AG08396 (cell line): ENCODE measurements at places on chromosomes 7 and 10.

DNA sequence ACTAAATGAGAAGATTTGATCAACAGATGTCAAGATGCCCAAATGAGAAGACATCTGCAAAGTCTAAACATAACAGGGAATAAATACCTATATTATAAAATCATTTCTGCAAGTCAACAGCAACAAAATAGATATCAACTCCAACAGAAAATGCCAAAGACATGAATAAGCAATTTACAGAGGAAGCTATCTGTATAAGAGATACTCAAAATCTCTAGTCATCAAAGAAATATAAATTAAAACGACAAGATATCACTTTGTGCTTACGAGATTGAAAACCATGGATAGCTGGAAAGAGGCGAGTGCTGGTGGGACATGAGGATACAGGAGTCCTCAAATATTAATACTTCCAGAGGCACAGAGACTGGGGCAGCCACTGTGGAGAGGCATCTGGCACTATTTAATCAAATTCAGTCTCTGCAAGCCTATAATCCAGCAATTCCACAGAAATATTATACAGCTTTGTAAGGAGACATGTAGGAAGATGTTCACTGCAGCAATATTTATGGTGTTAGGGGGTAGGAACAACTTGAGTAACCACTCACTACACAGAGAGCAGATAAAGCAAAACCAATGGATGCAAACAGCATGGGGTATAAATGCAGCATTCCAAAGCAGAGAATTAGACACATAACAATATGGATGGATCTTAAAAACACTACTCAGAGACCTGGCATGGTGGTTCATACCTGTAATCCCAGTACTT, 4.8 kb downstream of the DNMBP start:
- no peak for DNase-seq

GRCh38 chr7:44769776-44770294, 21.2 kb downstream of the ZMIZ2 start:
- DNase-seq, result peak; percentile 68

DNA sequence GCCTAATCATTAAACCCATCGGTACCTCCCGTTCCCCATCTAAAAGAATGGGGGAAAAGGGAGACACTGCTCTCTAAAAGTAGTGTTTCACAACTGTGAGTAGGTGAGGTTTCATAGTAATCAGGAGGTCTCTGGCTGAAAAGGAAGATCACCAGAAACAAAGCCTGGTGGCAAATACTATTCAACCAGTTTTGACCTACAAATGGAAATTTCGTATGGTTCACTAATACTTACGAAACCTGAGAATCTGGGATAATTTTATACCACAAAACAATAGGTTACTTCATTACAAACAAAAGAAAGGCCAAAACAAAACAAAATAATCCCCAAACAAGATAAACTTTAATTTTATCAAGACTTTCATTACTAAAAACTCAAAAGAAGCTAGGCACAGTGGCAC, 28.4 kb upstream of the ANLN start:
- no peak for DNase-seq

- DNase-seq, result no peak
These were observed 17.6 kb upstream of the DDIT4 start for GRCh38 chr10:72255977-72256729.

DNA sequence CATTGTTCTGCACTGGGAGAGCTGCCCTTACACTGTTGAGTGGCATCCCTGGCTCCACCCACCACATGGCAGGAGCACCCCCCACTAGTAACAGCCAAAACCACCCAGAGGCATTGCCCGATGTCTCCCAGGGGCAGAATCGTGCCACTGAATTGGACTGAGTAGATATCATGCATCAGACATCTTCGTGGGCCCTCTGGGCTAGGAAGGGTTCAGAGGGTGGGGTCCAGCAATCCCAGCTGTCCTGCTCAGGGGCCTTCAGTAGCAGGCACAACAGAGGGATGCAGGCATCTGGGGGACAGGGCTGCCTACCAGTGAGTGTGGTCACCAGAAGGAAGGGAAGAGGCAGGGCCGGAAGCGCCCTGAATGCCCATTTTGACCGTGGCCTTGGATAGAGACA, 119.7 kb upstream of the PPP2R2D start:
- no peak for DNase-seq

DNA sequence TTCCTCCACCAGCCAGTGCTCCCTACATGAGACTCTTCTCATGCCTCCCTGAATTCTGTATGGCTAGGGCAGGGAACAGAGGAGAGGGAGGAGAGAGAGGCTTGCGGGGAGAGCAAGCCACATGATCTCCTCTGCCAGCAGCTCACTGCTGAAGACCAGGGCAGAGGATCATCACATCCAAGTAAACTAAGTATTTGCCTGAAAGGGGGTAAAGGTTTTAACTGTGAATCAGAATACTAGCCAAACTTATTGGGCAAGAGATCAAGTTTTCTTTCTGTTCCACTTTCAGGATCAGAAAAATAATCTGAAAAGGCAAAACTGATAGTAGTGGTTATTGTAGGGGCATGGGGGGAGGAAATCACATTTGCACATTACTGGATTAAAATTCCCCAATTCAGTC, 17.8 kb upstream of the ERCC6 start:
- DNase-seq, result no peak

DNA sequence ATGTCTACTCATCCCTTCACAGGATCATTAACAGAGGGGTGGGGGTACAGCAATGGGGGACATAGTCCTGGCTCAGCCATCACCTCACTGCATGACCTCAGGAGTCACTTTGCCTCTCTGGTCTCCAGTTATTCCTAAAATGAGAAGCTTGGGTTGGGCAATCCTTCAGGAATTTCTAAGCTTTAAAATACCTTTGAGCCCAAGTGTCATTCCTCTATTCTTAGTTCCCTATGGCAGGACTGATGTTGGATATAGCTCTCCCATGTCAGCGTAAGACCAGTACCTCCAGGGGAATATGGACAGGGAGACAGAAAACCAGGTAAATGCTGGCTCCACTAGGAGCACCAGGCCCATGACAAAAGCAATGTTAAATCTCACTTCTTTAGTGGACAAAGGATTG, 34.5 kb downstream of the BLNK start:
- DNase-seq, result no peak

DNA sequence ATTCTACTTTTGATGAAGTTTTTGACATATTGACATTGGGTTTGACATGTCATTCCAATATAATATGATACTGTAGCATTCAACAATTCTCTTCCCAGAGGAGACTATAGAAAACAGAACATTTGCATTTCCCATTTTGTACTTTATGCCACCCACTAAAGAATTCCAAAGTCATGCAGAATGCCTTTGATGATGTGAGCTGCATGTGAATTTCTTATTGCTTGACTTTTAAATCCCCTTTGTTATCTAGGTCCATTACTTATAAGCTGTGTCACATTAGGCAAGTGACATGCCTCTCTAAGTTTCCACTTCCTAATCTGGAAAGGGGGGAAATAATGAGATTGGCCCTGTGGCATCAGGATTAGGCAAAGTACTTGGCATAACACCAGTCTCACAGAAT, 436.7 kb downstream of the AUTS2 start:
- no peak for DNase-seq

GRCh38 chr10:127046975-127047877, 142.0 kb downstream of the DOCK1 start:
- DNase-seq, result peak; percentile 30

DNA sequence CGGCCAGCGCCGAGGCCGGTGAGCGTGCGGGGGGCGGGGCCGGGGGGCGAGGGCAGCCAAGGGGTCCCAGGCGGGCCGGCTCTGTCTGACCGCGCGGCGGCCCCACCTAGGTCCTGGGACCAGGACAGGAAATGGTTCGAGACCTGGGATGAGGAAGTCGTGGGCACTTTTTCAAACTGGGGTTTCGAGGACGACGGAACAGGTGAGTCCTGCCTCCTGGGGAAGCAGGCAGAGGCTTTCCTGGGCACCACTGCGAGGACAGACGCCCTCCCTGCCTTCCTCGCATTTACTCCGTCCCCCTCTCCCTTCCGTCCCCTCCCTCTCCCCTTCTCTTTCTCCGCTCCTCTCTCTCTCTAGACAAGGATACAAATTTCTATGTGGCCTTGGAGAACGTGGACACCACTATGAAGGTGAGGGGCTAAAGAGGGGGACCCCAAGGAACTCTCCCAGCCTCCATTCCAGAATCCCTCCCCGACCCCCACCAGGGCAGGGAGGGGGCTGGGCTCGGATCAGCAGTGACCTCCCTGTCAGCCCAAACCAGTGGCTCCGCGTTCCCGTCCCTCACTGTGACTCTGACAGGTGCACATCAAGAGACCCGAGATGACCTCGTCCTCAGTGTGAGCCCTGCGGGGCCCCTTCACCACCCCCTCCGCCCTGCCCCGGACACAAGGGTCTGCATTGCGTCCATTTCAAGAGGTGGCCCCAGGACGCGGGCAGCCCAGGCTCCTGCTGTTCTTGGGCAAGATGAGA, 2.6 kb upstream of the MUC12 start:
- DNase-seq, result no peak
